Type B pancreatic cell (in vitro differentiated cells): ENCODE measurements at places on chromosomes 2 and 18.

DNA sequence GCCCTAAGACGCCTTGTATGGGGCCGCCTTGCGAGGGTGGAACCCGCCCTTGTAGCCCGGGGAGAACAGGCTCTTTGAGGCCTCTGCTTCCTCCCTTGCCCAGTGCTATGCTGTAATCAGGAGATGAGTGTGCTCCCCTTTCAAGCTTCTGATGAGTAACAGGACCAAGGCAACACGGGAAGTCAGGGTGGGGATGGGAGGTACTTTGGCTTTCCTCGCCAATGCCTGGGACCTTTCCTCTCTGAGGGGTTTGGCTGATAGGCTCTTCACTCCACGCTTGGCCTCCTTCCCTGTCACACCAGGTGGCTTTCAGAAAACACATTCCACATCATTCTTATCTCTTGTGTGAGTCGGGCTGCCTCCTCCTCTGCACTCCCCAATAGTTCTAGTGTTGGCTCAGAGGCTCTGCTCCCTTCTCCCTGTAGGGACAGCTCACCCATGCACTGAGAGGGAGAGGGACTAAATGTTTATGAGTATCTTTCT, 223.7 kb upstream of the TRIB2 start:
- no peak overlapping the region for H3K27ac ChIP-seq
- H3K36me3 ChIP-seq: no peaks in the 10 kb centered on the region
- H3K4me1 ChIP-seq: no peaks in the 10 kb centered on the region
- H3K4me3 ChIP-seq: no peak overlapping the region

DNA sequence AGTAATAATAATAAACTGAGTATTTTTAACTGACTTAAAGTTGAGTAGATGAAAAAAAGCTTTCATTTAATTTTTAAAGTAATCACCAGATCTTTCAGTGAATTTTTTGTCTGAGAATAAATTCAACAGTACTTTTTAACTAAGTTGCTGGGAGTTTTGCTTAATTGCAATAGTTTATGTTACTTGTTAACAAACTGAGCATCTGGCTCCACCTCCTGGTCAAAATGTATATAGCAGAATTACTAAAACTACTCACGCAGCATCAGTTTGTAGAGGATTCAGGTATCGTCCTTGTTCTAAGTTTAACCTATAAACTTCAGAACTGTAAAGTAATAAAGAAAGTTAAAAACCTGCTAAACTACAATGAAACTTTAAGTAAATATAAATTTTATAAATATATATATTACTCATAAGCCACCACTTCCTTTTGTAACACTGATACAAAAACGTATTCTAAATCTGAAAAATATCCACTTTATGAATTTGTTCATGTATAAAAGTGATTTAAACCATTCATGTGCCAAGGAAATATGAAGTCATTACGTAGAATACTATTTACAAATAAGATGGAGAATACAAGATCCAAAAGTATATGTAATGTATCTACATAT, 21.3 kb downstream of the NOL10 start:
- H3K36me3 ChIP-seq: peaks cover 2% of the 10 kb centered on the region

DNA sequence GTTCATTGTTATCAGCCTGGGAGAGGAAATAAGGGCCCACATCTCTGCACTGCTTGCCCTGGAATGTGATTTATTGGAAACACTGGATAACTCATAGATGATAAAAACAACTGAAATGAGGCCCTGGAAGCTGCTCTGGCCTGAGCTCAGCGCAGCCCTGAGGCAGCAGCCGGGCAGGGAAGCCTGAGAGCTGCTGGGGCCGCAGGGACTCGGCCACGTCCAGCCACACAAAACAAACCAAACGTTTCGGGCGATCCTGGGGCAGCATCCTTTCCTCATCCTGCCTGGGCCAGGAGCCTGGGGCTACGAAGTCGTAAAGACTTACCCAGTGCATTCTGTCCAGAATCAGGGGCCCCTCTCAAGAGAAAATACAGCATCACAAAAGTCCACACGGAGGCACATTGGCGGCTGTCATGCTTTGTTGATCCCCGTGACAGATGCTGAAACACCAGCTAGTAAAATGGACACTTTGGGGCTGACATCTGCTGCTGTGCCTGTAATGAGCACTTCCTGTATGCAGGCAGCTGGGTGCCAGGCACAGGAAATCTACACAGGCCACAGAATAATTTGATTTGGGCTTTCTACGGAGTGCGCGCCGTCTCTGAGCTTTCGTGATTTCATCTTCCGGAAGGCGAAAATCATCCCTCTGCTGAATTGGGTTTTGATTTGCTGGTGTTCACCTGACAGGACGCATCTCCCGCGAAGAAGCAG, 250.6 kb downstream of the EIPR1 start:
- H3K27me3 ChIP-seq: no peaks in the 10 kb centered on the region
- no peak for DNase-seq
- H3K36me3 ChIP-seq: no peaks in the 10 kb centered on the region
- peaks cover 39% of the 10 kb centered on the region for H3K4me1 ChIP-seq

DNA sequence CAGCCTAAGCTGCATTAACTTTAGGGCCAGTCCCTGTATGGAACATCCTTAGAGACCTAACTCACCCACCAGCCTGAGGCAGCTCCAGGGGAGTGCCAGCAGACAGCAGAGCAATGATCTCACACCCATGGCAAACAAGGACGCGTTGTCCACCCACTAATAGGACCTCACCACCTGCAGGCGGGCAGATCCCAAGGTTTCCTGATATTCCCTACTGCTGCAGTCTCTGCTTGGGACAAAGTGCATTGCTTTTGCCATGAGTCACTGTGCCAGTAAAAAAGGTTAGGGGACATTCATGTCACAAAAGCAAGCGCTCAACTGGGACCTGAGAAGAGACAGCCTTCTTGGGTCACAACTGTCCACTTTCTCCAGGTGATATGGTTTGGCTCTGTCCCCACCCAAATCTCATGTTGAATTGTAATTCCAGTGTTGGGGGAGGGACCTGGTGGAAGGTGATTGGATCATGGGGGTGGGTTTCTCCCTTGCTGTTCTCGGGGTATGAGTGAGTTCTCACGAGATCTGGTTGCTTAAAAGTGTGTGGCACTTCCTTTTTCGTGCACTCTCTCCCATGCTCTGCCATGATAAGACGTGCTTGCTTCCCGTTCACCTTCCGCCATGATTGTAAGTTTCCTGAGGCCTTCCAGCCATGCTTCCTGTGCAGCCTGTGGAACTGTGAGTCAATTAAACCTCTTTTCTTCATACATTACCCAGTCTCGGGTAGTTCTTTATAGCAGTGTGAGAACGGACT, 160.2 kb downstream of the MIB1 start:
- DNase-seq: no peak
- H3K4me1 ChIP-seq: peaks cover 6% of the 10 kb centered on the region
- H3K27me3 ChIP-seq: peaks cover 7% of the 10 kb centered on the region
- no peaks in the 10 kb centered on the region for H3K36me3 ChIP-seq
- no peak overlapping the region for H3K4me3 ChIP-seq

GRCh38 chr2:151297882-151298281, 8.4 kb upstream of the NMI start:
- H3K27me3 ChIP-seq: no peaks in the 10 kb centered on the region
- no peak for DNase-seq
- H3K27ac ChIP-seq: no peak overlapping the region
- peaks cover 8% of the 10 kb centered on the region for H3K4me1 ChIP-seq
- no peak overlapping the region for H3K4me3 ChIP-seq

GRCh38 chr18:8389391-8390340, 219.6 kb upstream of the RAB12 start:
- H3K36me3 ChIP-seq: peaks cover 18% of the 10 kb centered on the region
- H3K27ac ChIP-seq: no peak overlapping the region
- no peaks in the 10 kb centered on the region for H3K4me1 ChIP-seq
- DNase-seq: no peak
- no peaks in the 10 kb centered on the region for H3K27me3 ChIP-seq

- H3K36me3 ChIP-seq: no peaks in the 10 kb centered on the region
- H3K27ac ChIP-seq: no peak overlapping the region
- H3K27me3 ChIP-seq: peaks cover 13% of the 10 kb centered on the region
- DNase-seq: no peak
These were observed 7.4 kb downstream of the DYSF start for GRCh38 chr2:71460595-71461303.

GRCh38 chr2:118222672-118223421, 134.6 kb downstream of the INSIG2 start:
- peak overlapping the region; percentile 84 for H3K4me3 ChIP-seq
- peaks cover 82% of the 10 kb centered on the region for H3K27me3 ChIP-seq
- peaks cover 14% of the 10 kb centered on the region for H3K4me1 ChIP-seq
- no peak for DNase-seq
- no peak overlapping the region for H3K27ac ChIP-seq
- H3K36me3 ChIP-seq: peaks cover 4% of the 10 kb centered on the region

- H3K27ac ChIP-seq: no peak overlapping the region
- H3K27me3 ChIP-seq: no peaks in the 10 kb centered on the region
- no peak overlapping the region for H3K4me3 ChIP-seq
These were observed 123.8 kb upstream of the STON1 start for GRCh38 chr2:48406116-48406515.

DNA sequence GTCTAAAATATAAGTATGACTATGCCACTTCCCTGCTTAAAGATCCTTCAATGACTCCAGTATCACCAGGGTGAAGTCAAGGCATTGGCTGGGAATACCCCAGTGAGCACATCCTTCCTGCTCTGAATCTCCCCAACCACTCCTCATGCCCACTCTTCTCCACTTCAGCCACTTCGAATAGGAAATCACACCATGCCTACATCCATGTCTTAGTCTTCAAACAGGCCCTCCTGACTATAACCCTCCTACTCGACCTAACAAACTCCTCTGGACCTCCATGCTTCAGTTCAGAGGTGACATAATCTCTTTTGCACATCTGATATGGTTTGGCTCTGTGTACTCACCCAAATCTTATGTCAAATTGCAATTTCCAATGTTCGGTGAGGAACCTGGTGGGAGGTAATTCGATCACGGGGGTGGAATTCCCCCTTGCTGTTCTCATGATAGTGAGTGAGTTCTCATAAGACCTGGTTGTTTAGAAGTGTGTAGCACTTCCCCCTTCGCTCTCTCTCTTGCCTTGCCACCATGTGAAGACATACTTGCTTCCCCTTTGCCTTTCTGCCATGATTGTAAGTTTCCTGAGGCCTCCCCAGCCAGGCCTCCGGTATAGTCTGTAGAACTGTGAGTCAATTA, 87.8 kb upstream of the TFCP2L1 start:
- no peaks in the 10 kb centered on the region for H3K4me1 ChIP-seq
- H3K4me3 ChIP-seq: no peak overlapping the region
- no peaks in the 10 kb centered on the region for H3K27me3 ChIP-seq
- DNase-seq: no peak
- peaks cover 55% of the 10 kb centered on the region for H3K36me3 ChIP-seq

DNA sequence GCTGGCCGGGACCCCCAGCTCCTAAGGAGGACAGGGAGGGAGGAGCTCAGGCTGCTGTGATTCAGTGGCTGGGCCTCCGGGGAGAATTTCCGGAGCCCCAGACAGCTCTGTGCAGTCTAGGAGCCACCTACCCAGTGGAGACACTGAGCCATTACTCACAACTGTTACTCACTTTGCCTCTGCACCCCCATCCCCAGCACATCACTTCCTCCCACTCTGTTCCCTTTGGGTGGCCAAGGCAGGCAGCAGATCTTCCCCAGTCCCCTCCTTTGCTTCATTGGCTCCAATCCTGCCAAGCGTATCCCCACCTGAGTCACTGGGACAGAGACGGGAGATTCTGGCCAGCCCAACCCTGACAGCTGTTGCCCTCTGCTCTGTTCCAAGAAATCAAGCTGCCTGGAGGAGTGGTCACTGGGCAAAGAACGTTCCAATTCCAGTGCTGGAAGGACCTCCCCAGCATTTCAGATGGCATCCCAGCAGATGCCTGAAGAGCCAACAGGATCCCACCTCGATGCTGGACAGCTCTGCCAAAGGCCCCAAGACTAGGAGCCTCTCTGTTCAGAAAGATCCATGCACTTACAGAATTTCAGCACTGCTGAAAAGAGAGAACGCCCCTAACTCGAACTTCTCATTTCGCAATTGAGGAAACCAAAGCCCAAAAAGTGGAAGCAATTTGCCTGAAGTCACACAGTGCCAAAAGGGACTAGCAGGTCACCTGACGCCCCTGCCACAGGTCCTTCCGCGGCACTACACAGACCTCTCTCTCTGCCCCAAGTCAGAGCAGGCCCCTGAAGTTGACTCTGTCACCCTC, 68.3 kb downstream of the TNS1 start:
- peak overlapping the region; percentile 31 for H3K4me3 ChIP-seq
- peaks cover 64% of the 10 kb centered on the region for H3K4me1 ChIP-seq
- H3K36me3 ChIP-seq: peaks cover 9% of the 10 kb centered on the region
- no peaks in the 10 kb centered on the region for H3K27me3 ChIP-seq
- peak overlapping the region; percentile 70 for H3K27ac ChIP-seq
- no peak for DNase-seq

- peaks cover 10% of the 10 kb centered on the region for H3K4me1 ChIP-seq
- no peak overlapping the region for H3K4me3 ChIP-seq
- peaks cover 5% of the 10 kb centered on the region for H3K27me3 ChIP-seq
- no peak overlapping the region for H3K27ac ChIP-seq
- DNase-seq: no peak
These were observed 17.3 kb upstream of the FHL2 start for GRCh38 chr2:105416156-105416555.

DNA sequence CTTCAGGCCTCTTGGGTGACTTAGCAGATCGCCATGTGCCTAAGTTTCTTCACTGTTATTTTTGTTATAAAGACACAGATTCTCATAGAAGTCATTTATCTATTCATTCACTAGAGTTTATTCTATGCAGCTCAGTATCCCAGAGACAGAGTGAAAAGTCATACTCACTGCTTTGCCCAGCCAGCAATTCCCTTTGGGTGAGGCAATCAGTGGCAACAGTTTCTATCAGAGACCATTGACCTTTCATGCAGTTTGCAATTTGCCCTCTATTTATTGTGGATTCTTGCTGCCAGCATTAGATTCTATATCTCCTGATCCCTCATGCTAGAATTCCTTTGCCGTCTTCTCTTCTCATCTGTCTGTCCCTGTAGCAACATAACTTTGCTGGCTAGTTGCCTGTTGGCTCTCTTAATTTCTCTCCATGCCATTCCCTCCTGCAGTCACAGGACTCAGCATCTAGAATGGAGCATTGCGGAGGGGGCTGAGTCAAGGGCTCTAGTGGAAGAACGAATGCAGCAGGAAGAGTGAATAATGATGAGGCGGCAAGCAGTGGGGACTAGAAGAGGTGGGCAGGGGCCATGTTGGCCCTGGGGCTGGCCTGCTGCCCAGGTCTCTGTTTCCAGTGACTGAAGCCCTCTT, 12.2 kb downstream of the SLC9A4 start:
- no peak overlapping the region for H3K27ac ChIP-seq
- DNase-seq: no peak
- H3K4me1 ChIP-seq: no peaks in the 10 kb centered on the region

DNA sequence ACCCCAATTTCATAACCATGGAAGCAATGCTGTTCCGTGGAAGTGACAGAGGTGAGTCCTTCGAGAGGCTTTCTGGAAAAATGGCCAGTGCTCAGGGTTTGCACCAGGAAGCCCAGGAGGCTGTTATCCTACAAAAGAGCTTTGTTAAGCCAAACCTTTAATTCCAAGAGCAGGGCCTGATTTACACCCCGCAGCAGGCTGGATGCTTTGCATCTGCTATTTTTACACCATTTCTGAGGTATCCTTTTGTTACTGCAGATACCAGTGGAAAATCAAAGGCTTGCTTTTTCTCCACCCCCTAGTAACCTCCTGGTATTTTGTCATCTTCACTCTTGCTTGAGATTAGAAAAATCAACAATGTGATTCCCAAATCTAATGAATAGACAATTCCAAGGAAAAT, 380.6 kb downstream of the SOX11 start:
- peak overlapping the region; percentile 55 for H3K4me3 ChIP-seq
- H3K27me3 ChIP-seq: no peaks in the 10 kb centered on the region
- H3K4me1 ChIP-seq: peaks cover 46% of the 10 kb centered on the region
- H3K27ac ChIP-seq: peak overlapping the region; percentile 68
- no peaks in the 10 kb centered on the region for H3K36me3 ChIP-seq

GRCh38 chr18:51154431-51155063, 42.9 kb downstream of the MEX3C start:
- DNase-seq: no peak
- no peak overlapping the region for H3K4me3 ChIP-seq
- no peak overlapping the region for H3K27ac ChIP-seq
- H3K27me3 ChIP-seq: no peaks in the 10 kb centered on the region
